ENCODE measurements at places on chromosomes 13 and 19.

GRCh38 chr13:24747248-24748060 lies 16.5 kb upstream of the RNF17 start:
- no peak for DNase-seq

DNA sequence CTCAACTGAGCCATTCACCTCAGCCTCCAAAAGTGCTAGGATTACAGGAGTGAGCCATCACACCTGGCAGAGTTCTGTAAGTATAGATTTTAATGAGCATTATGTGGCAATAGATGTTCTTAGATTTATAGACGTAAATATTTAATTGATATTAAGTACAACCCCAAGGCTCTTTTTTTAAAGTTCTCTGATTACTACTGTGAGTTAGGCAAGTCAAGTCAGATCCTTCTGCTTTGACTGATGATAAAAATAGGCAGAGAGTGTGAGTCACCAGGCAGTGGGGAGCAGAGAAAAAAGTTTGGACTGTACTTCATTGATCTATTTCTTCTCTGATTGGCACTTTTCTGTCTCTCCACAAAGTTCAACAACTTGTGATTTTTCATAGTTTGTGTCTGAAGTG lies 1379.9 kb downstream of the UQCRFS1 start:
- no peak for DNase-seq

DNA sequence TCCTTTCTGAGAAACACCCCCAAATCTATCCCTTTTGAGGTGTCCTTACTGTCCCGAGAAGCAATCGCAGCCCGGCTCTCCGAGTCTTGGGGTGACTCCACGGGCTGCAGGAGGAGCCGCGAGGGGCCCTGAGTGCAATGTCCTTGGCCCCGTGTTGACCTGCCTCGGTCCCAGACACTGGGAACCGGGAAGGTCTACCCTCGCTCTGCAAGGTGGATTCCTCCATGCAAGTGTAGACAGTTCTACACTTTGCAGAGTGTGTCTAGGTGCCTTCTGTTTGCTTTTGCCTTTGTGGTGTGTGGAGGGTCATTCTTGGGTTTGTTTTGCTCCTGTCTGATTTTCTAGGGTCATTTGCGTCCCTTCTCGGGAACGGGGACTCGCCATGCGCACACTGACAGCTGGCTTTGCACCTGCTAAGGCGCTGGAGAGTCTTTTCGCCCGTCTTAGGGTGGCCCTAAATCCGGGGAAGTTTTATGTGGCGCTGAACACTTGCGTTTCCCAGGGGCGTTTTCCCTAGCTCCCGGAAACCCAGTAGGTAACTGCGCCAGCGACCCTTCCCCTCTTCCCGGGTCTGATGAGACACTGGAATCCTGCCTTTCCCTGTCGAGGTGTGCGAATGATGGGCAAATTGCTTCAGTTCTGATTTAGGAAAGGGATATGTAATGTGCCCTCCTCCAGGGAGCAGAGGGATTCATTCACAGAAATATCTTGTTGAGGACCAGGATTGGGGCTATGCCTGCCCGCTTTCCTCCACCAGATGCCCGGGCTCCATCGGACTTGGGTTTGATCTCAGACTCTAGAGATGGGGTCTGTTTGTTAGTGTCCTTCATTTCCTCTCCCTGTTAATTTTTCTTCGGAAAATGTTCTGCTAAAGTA lies 755 bp downstream of the SERTM1 start:
- DNase-seq = peak; percentile 14

DNA sequence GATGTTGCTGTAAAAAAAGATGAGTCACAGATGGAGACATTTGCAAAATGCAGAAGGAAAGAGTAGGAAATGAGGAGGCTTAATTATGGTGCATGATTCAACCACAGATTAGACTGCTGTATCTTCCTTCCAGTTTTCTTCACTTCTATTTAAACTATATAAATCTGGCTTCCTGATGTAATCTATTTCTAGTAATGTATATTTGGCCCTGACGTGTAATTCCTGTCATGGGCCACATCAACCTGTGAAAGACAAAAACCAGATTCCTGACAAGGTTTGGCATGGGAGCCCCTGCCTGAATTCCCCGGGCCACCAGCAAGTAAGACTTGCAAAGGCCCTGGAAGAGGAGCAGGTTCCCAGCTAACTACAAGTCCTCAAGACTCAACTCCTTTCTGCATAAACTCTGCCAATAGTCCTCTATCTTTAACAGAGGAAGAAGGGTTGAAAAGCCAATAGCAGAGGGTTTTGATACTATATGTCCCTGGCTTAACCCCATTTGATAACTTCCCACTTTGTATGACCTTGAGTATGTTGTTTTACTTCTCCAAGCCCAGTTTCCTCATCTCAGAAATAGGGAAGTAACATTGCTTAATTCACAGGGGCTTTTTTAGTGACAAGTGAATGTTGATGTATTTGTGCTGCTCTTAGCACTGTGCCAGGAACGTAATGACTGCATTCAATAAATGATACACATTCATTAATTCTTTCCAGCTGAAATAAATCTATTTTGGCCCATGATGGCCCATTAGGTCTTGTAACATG lies 172.7 kb downstream of the SPRY2 start:
- DNase-seq = no peak

DNA sequence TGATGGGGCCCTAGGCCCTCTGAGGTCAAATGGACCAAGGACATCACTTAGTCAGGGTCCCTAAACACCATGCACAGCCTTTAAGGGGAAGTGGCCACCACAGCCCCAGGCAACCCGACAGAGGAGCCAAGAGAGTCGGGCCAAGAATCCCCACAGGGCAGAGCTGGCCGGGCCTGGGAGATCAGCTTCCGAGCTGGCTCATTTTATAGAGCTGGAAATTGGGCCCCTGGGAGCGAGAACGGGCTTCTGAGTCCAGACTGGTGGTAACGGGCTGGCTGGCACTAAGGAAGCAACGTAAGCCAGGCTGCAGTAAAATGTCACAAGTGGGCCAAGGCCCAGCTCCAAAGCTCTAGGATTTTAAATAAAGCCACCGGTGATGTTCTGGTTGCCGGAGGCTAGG lies 51.1 kb downstream of the HSPH1 start:
- no peak for DNase-seq

GRCh38 chr13:101053301-101054093 lies 362.8 kb downstream of the NALCN start:
- DNase-seq = no peak

- DNase-seq = no peak
These were observed 244.2 kb downstream of the PCCA start for GRCh38 chr13:100333141-100333540.

- no peak for DNase-seq
These were observed 355.2 kb downstream of the KCNRG start for GRCh38 chr13:50370303-50370950.

DNA sequence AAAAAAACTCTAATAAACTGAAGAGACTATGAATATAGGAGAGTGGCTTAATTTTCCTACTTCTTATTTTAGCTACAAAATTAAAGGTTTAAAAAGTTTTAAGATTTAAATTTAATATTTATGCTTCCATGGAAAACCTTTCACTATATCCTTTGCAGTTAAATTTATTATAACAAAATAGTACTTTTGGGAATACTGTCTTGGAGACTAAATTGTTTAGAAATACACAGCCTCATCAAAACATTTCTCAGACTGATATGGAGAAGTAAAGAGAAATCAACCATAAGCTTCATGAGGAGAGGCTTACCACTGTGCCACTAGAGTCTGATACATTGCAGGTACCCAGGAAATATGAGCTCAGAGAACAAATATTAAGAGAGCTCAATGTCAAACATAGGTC lies 436.5 kb downstream of the KCTD12 start:
- DNase-seq = no peak

DNA sequence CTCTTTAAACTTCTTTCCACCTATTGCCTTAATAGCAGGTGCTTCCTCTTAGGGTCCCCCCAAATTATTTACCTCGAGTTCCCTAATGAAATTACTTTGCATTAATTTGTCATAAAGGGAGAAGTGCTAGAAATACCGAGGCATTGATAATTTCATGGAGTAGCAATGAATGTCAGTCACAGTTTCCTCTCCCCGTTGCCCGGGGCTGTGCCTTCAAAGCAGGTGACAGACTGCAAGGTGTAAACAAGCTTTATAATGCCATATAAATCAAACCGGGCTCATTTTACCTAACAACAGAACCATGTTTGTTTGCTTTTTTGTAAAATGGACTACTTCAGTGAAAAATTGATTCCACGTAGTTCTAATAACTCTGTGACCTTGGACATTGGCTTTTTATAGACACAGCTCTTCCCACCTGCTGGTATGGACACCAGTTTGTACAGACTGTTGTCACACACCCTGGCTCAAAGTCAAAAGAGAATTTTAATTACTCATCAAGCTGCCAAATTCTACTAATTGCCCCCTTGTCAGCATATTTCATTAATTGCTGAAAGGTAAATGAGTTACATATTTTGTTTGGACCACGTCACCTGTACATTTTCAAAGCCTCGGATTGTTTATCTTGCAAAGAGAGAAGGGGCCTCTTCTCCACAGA lies 171.1 kb downstream of the STK24 start:
- no peak for DNase-seq
